Stimulated activated CD8-positive, alpha-beta memory T cell treated with anti-CD3 and anti-CD28 coated beads, Interleukin-4, amount 100 ng/mL, for 48 hours (primary cell): ENCODE measurements at places on chromosomes 4 and X.

- no peak for DNase-seq
Measured at GRCh38 chr4:101952985-101953384, 162.5 kb downstream of the BANK1 start.

DNA sequence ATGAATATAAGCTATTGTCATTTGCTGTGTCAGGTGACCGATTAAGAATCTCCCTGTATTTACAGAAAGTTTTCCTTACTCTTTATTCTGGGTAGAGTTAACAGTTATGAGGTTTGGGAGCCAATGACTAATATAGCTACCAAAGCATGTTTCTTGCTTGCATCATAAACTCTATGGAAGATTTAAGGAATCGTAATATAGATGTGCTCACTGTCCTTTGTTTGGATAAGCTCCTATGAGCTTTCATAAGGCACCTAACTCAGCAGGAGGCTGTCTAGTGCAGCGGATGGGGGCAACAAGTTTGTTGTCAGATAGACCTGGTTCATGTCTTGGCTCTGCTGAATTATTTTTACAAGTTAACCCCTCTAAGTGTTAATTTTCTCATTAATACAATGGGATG, 75.0 kb upstream of the PAQR3 start:
- no peak for DNase-seq

GRCh38 chr4:15652191-15652590, 3.0 kb downstream of the FBXL5 start:
- DNase-seq, result no peak

DNA sequence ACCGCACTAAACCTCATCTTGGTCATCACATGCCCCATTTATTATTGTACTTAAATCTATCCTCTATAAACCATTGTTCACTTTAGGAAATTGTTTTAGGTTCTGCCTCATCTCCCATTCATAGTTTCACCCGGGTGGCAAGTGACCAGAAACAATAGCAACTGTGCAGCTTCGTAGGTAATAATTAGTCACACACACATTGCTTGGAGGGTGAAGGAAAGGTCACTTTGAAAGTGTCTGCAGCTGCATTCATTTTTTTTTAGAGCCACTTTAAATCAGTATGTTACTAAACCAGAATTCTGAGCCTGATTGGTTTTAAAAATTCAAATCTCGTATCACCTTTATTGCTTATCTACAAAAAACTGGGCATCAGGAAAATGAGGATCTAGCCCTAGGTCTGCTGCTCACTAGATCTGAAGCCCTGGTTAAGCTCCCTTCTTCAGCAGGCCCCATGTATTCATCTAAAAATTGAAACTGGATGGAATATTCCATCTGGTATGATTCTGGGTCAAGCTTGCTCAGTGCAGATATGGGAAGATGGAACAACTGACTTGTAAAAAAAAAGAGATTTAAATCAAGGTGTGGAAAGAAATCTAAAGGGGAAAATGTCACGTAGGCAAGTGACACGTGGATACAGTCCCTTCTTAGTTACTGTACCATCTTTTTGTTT, 62.4 kb downstream of the LIMCH1 start:
- DNase-seq, result no peak

- peak; percentile 20 for DNase-seq
Measured at GRCh38 chrX:1215123-1215823, 2.8 kb upstream of the CRLF2 start.

DNA sequence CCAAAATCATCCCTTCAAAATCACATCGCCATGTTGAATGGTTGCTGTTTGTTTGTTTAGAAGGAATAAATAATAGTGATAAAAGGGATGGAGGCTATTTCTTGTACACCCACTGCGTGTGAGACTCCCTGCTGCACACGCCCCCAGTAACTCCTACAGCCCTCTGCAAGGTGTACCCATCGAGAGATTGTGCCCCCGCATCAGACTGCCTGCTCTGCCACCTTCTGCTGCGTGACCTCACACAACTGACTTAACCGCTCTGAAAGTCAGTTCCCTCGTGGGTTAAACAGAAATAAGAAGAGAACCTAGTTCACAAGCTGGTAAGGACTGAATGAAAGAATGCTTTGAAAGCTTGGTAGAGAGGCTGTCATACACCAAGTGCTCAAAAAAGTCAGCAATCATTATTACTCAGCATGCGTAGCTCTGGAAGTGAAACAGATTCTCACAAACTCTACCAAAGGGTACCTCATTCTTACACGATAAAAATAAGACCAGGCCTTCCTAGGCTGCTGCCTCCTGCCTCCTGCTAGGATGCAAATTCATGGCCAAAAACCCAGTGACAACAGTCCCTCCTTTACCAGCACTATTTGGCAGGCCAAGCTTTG, 147.1 kb downstream of the CPEB2 start:
- DNase-seq, result no peak

GRCh38 chrX:150227321-150227860, 135.7 kb upstream of the MAMLD1 start:
- no peak for DNase-seq

DNA sequence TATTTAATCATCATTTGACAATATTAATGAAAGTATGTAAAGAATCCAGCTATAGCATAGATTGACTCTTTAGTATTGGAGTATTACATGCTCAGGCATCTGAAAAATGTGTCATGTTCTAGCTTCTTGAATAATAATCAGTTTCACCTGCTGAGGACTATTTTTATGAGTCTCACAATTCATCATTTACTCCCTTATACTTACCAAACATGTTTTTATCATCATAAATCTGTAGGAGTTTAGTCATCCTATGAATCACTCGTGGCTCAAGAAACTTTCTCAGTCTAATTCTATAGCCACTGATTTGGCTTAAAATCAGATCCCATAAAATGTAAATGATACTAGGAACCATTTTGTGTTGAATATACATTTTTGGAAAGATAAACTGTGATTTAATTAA, 1616.1 kb downstream of the C4orf33 start:
- no peak for DNase-seq
